Activated CD4-positive, CD25-positive, alpha-beta regulatory T cell treated with anti-CD3 and anti-CD28 coated beads, Interleukin-2, amount 50 U/mL, for 72 hours (primary cell): ENCODE measurements at places on chromosomes 4 and X.

- DNase-seq, result no peak
Observed at GRCh38 chr4:165464813-165465381, 86.1 kb downstream of the CPE start.

DNA sequence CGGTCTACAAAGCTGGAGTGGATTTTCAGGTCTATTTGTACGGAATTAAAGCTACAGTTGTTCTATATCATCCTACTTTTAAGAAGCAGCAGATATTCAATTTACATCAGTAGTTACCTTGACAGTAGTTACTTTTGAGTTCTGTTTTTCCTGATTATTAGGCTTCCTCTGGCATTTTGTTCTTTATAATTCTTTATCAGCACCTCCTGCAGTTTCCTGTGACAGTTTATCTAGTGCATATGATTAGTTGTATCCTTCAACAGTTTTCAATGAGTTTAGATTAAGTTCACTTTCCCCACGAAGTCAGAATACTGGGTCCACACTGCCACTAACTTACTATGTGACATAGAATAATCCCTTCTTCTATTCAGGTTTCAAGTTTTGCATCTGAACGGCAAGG lies 71.7 kb downstream of the IDS start:
- DNase-seq, result no peak

DNA sequence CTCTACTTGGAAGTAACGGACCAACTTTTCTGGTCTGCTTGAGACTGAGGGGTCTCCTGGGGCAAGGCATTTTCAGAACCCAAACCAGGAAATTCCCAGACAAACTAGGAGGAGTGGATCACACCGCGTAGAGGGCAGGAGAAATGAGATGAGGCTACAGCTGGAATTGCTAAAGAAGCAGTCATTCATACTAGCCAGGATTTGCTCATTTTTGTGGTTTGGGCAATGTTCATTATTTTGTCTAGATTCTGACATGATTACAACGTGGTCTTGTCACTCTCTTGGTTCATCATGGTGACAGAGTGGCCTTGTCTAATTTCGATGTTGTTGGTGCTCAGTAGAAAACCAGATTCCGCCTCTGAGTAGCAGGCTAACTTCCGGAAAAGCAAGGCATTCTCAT lies 63.2 kb downstream of the BANK1 start:
- DNase-seq, result no peak

- DNase-seq, result no peak
Observed at GRCh38 chrX:101160001-101160400, 59.6 kb upstream of the DRP2 start.

- DNase-seq, result no peak
Observed at GRCh38 chr4:118076958-118077766, 42.9 kb downstream of the NDST3 start.

DNA sequence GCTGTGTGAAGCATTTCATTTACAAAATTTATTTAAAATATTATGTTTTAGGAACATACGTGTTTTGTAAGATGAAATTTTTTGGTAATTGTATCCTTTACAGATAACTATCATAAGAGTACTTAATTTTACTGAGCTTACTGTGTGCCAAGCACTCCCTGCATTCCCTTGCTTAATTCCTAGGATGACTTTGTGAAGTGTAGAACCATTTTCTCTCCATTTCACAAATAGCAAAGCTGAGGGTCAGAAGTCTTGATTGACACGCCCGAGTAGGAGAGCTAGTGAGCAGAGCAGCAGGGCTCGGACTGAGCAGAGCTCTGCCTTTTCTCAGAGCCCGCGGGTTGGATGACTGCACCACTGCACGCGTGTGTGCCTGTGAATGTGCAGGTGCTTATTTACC lies 30.6 kb downstream of the PIGG start:
- no peak for DNase-seq

GRCh38 chrX:154049209-154050112 lies 29.8 kb upstream of the IRAK1 start:
- no peak for DNase-seq

DNA sequence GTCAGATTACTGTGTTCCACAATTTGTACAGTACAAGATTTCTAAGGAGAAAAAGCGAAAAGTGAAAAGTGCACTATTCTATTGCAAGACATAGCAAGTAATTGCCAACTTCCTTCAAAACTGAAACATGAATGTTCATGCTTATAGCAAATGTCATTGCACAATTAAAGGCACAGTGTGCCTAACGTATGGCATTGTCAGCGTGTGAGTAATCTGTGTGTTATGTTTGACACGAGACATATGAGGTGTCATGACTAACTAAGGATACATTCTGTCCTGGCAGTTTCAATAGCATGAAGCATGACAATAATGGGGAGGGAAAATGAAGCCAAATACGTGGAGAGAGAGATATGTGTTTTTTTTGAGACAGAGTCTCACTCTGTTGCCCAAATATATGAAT lies 33.6 kb upstream of the TBC1D9 start:
- DNase-seq, result no peak

- no peak for DNase-seq
Observed at GRCh38 chr4:7054106-7054880, 11.1 kb downstream of the TADA2B start.

- DNase-seq, result no peak
Observed at GRCh38 chr4:166987026-166987425, 247.3 kb downstream of the SPOCK3 start.

GRCh38 chr4:166230841-166231240 lies 357.8 kb downstream of the TLL1 start:
- no peak for DNase-seq

DNA sequence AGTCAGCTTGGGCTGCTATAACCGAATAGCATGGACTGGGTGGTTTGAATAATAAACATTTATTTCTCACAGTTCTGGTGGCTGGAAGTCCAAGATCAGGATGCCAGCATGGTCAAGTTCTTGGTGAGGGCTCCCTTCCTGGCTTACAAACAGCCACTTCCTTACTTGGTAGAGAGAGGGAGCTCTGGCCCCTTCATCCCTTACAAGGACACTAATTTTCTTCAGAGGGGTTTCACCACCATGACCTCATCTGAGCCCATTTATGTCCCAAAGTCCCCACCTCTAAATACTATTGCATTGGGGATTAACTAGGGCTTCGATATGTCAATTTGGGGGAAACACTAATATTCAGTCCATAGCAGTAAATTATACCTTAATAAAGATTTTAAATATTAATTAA lies 61.8 kb downstream of the CLNK start:
- no peak for DNase-seq

DNA sequence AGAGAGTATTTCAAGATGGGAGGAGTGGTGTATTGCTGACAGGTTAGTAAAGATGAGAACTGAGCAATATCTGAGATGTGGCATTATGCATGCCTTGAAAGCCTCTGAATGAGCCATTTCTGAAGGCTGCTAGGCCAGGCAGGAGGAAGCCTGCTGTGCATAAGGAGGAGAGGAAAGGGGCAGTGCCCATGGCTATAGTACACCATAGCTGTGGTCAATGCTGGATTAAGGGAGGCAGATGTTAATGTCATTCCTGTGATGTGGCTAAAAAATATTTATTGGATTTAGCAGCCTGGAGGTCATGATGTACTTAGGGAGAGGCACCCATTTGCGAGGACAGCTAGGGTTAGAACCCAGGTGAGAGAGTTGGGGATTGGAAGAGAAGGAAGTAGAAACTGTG lies 130.0 kb upstream of the LNX1 start:
- DNase-seq, result no peak

- no peak for DNase-seq
Observed at GRCh38 chrX:65635378-65635777, 32.1 kb upstream of the MSN start.

DNA sequence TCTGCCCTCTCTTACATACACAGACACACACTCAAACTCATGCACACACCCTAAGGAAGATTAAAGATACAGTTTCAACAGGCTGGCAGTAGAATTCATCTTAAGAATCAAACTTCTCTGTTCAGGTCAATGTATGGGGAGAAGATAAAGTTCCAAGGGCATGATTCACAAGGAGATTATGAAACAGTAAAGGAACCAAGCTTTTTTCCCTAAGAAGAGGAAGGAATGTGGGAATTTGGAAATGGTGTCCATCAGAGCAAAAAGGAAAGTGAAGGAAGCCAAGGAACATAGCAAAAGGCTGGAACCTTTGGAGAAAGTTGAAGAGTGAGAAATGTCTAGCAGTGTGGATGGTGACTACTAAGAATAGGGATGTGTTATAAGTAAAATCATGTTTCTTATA lies 191.0 kb upstream of the NPY2R start:
- no peak for DNase-seq

GRCh38 chr4:7238300-7238960 lies 46.1 kb downstream of the SORCS2 start:
- DNase-seq, result no peak

DNA sequence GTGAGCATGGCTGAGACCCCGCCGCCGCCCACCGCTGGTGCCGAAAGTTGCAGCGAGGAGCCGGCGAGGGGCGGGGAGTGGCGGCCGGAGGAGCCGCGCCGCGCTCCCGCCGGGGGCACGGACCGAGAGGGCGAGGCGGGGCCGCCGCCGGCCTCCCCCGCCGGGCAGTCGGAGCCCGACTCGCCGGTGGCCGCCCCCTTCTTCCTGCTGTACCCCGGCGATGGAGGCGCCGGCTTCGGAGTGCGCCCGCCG lies 16.5 kb downstream of the UTP3 start:
- DNase-seq, result no peak

- DNase-seq, result no peak
Observed at GRCh38 chr4:122865425-122865824, 38.8 kb downstream of the FGF2 start.

GRCh38 chr4:102403116-102403515 lies 57.8 kb upstream of the SLC39A8 start:
- DNase-seq, result no peak

GRCh38 chrX:129843459-129844306 lies at the start of gene ZDHHC9:
Gene ZDHHC9, minus strand, starts transcription at chrX:129843886. Its CDS starts 1,941 bp downstream, at chrX:129841945.
- DNase-seq, result peak; percentile 82

GRCh38 chr4:187666034-187666433 lies 329.5 kb upstream of the ZFP42 start:
- DNase-seq, result no peak

DNA sequence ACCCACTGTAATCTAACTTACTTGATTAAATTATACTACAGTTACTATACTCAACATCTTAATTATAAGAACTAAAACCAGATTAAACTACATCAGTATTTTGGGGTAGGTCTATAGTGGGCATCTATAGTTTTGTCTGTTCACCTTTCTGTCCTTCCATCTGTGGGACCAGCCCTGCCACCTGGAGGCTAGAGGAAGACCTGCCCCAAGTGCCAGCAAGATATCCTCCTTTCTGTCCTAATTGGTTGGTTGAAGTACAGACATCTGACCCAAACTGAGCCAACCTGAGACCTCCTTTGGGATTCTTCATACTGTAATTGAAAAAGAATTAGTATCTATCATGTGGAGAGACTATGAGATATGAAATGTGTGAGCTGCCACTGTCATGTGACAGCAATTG lies 172.2 kb upstream of the TLL1 start:
- no peak for DNase-seq

GRCh38 chr4:158940271-158940670 lies 162.6 kb upstream of the RAPGEF2 start:
- DNase-seq, result no peak

GRCh38 chr4:34139346-34139745 lies 2105.0 kb downstream of the ARAP2 start:
- DNase-seq, result no peak

GRCh38 chrX:84715315-84715714 lies 213.1 kb upstream of the HDX start:
- no peak for DNase-seq

DNA sequence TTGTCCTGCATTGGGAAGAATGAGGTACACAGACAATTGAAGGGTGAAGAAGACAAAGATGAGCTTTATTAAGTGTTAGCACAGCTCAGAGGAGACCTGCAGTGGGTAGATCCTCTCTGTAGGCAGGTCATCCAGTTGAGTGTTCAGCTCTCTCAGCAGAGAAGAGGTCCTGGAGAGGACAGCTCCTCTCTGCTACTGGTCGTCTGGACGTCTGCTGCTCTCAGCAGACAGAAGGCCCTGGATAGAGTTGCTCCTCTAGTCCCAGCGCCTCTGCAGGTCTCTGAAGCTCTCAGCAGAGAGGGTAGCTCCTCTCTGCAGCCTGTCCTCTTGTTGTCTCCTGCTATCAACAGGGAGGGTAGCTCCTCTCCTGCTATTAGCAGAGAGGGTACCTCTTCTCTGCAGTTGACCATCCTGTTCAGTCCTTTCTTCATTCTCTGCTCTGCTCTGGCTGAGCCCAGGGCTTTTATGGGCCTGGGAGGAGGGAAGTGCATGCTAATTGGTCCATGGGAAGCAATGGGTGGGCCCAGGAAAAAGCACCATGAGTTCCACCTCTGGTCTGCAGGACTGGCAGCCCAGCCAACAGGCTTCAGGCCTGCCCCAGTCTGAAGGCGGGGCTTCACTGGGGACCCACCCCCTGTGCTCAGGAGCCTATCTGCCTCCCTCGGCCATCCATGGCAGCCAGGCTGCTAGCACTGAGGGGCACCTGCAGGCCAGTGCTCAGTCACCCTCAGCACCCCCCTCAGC lies 54.1 kb upstream of the IBSP start:
- DNase-seq, result no peak

- no peak for DNase-seq
Observed at GRCh38 chrX:84721416-84721815, 219.2 kb upstream of the HDX start.

DNA sequence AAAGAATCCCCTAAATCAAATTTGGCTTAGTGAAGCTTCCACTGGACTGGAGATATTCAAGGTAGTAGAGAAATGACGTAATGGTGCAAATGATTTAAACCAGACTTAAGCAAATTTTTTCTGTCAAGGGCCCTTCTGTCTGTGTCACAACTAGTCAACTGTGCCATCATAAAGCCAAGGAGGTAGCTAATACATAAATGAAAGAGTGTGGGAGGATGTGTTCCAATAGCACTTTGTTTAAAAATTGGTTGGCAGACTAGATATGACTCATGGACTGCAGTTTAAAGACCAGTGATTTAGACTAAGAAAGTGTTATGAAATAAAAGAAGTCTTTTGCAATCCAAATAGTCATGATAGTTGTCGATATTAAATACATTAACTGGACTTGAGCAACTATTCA lies 24.3 kb upstream of the TEX13C start:
- DNase-seq, result no peak

DNA sequence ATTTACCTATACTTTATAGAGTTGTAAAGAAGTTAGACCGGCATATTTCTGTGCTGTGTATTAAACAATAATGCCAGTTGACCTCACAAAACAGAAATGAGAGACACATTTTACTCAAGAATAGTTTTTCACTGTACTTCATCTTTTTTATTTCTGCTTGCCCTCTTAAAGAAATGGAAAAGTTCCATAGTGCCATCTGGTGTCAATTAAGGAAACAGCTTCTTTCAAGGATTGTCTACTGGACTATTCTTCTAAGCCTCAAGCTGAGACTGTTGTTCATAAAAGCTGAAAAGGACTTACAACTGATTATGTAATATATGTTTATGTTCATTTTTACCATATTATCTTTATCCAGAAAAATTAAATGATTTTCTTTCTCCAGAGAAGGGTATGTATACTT lies 1523.7 kb downstream of the ARAP2 start:
- DNase-seq, result no peak

DNA sequence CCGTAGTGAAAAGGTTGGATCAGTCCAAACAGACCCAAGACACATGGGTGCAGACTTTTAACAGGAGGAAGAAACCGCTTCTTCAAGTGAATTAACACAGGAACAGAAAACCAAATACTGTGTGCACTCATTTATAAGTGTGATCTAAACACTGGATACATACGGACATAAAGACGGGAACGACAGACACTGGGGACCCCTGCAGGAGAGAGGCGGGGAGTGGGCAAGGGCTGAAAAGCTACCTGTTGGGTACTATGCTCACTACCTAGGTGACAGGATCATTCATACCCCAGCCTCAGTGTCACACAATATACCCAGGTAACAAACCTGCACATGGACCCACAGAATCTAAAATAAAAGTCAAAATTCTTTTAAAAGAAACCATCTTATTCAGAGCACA lies 326.0 kb upstream of the NOCT start:
- DNase-seq, result no peak

GRCh38 chrX:39749135-39749534 lies 348.6 kb downstream of the BCOR start:
- DNase-seq, result no peak
